Upper lobe of right lung (tissue), 1 donor: ENCODE measurements at places on chromosomes 6 and 20.

- no peak for DNase-seq
Observed at GRCh38 chr20:41509316-41510200, 108.6 kb downstream of the CHD6 start.

DNA sequence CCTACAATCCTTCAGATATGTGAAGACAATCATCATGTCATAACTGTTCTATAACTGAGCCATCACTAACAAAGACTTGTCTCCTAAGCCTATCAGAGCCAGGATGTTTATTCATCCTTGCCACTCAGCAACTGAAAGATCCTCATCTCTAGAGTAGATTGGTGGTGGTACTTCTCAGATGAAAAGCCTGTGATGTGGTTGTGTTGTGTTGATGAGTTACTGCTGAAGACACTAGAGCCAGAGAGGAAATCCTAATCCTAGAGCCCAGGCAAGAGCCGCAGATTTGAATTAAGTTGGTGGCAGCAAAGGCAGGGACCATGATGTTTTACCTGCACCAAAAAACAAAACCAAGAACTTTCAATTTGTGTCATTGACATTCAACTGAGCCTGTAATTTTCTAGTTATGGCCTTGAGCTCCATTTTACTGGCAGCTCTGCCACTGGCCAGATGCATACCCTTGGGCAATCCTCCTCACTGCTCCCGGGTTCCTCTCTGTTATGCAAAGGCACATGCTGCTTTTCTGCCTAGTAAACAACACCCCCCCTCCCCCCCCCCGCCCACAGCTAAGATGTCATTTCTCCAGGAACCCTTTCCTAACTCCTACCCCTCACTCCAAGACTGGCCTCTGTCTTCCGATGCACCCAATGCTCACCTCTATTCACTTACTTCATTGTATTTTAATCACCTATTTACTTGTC, 50.2 kb upstream of the REV3L start:
- DNase-seq: no peak

- no peak for DNase-seq
Observed at GRCh38 chr6:81624453-81624852, 128.0 kb downstream of the TENT5A start.

DNA sequence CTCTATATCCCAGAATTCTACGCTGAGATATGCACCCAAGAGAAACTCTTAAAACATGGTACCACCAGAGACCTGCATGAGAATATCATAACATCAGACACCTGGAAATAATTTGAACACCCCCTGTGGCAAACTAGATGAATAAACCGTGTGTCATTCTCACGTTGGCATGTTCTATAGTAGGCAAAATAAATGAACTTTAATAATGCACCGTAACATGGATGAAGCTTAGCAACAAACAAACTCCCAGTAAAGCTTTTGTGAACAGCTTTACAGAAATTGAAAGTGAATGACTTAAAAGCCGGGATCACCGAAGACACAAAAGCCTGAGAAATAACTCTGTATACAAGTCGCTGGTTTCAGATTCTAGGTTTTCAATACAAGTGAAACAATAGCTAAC, 1166.8 kb upstream of the CITED2 start:
- no peak for DNase-seq

DNA sequence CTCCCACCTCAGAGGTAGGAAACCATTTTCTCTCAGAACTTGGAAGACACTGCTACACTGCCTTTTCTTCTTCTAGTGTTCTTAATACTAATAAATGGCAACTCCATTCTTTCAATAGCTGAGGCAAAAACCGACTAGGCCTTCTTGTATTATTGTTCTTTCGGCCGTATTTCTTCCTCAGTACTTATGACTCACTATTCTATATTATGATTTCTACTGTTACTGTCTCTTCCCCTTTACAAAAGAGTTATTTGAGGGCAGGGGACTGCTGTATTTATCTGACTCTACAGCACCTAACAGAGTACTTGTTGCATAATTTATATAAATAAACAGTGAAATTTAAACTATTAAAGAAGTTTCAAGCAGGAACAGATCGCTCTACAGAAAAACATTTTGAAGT, 3.1 kb downstream of the DNAAF9 start:
- no peak for DNase-seq

DNA sequence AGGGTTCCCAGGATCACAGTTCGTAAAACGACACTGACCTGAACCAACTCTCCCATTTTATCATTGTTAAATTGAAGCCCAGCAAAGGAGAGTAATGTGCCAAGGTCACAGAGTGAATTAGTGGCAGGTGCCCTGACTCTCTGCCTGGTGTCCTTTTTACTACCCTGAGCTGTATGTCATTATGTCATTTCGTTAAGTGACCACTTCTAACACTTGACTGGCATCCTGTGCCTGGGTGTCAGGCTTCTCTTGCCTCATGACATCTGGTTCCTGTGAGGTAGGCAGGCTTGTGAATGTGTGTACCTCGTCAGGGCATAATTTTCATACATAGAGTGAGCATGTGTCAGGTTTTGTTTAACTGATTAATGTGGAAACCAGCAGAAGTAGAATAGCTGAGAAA, 48.6 kb downstream of the RALY start:
- DNase-seq: no peak

DNA sequence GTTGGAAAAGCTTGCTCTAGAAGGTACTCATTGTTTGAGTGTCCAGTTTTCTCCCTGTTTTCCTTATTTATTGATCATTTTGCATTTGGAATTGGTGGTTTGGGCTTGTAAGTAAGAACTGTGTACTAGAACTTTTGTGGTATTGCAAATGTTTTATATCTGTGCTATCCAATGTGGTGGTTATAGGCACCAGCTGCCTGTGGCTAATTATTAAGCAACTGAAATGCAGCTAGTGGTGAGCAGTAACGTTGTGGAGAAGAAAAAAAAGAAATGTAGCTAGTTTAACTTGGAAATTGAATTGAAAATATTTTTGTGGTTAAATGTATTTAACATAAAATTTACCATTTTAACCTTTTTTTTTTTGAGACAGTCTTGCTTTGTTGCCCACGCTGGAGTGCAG, 50.7 kb upstream of the MAPK13 start:
- DNase-seq: no peak

GRCh38 chr20:53785320-53785719, 191.7 kb upstream of the ZNF217 start:
- DNase-seq: no peak
